ENCODE measurements at places on chromosomes 16 and 17.

DNA sequence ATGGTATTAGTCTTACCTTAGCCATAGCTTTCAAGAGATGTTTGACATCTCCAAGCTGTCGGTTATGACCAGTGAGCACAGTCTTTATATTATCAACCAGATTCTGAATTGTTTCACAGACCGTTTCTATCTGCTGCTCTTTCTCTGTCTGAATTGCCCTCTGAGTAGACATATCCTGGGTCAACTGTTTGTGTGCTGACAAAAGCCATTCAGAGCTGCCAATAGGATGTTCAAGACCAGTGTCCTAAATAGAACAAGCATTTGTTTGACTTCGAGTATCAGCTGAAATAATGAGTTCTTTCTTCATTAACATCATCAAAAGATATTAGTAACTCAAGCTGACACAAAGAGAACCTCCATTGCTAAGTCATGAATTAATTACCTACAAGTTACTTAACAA, 14.9 kb upstream of the ARL6IP1 start:
- no peak for DNase-seq

DNA sequence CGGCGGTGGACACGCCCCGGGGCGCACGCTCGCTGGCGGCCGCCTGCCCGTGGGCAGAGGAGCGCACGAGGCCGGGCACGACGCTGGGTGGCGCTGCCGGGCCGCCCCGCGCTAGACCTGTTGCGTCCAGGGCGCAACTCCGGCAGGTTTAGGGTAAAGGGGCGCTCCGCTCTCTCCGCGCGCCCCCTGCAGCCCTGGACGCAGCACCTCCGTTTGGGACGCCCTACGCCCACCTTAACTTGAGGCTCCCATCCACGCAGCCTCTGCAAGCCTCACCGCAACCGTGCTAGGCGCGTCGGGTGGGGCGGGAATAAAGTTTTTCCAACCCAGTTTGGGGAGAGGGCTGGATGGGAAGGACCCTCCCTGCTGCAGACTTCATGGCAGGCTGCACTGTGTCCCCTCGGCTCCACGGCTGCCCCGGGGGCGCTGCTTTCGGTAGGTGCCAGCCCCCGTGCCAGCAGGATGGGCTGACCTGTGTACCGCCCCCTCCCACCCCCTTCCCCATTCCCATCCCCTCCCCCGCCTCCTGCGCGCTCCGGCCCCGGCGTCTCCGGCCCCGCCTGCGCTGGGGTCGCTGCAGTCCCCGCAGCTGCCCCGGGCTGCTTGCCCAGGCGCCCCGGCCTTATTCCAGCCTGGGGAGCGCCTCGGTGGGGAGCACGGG, at the start of gene SYT17:
SYT17 (plus strand) TSS at position 531 of the 661 bp plus-strand sequence. CDS start 407 bp downstream, outside the sequence.
- no peak for DNase-seq

GRCh38 chr17:76232342-76232741, 8.0 kb downstream of the RNF157 start:
- no peak for DNase-seq

- no peak for DNase-seq
Observed at GRCh38 chr17:75105126-75106080, 4.4 kb upstream of the ARMC7 start.

- DNase-seq = no peak
Observed at GRCh38 chr16:62676306-62676705, 640.1 kb upstream of the CDH8 start.

DNA sequence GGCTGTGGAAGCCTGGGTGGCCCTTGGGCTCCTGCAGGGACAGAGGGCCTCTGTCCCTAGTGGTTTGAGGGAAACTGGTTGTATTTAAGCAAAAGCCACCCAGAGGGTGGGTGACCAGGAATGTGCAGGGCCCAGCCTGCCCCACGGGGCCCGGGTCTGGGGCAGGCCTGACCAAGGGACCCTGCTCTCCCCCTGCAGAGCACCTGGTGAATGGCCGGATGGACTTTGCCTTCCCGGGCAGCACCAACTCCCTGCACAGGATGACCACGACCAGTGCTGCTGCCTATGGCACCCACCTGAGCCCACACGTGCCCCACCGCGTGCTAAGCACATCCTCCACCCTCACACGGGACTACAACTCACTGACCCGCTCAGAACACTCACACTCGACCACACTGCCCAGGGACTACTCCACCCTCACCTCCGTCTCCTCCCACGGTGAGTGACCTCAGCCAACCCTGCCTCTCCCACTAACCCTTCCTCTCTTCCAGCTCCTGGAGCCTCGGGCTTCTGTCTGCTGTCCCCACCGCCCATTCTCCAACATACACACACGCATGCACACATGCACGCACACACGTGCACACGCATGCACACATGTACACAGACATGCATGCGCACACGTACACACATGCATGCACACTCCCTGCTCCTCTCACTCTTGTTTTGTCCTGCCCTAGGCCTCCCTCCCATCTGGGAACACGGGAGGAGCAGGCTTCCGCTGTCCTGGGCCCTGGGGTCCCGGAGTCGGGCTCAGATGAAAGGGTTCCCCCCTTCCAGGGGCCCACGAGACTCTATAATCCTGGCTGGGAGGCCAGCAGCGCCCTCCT, 10.4 kb downstream of the GALK1 start:
- no peak for DNase-seq

- DNase-seq = no peak
Observed at GRCh38 chr17:46135126-46135812, 58.0 kb downstream of the KANSL1 start.

- DNase-seq = no peak
Observed at GRCh38 chr16:74942977-74943918, 41.7 kb downstream of the WDR59 start.

Measured in vagina (tissue), 2 donors.